ENCODE measurements at places on chromosomes 6 and 20.

DNA sequence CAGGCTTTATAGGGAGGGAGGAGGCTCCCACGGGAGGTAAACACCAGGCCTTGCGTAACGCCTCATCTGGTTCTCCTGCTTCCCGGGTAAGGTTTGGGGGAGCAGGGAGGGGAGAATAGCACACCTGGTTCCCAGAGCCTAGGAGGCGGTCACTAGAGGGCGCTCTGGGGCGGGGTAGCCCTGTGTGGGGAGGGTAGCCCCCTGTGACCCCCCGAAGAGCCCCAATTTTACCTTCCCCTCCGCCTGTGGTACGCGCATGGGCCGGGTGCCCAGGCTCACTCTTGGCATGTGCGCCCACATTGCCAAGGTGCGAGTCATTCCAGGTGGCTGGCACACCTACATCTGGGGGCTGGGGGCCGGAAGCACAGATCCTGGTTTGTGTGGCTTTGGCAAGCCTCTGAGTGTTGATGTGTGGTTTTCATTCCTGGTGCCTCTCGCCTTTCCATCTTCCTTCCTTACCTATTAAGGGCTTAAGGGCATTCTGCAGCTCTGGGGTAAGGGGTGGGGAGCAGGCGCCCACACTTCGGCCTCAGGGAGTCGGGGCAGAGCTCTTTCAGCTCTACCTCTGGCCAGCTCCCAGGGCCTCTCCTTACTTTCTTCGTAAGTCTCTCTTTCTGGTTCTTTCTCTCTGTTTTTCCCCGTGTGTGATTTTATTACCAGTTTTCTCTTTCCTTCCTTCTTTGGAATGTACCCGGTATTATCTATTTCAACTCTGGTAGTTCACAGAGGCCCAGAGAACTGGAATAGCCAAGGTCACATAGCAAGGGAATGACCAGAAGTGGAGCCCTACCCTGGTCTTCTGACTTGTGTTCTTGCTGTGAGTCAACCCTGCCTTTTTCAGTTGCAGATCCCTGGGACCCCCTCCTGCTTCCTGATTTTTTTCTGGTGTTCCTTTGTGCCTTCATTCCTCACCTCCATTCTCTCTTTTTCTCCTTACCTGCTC, 492 bp upstream of the RNF39 start:
- DNase-seq, result no peak

DNA sequence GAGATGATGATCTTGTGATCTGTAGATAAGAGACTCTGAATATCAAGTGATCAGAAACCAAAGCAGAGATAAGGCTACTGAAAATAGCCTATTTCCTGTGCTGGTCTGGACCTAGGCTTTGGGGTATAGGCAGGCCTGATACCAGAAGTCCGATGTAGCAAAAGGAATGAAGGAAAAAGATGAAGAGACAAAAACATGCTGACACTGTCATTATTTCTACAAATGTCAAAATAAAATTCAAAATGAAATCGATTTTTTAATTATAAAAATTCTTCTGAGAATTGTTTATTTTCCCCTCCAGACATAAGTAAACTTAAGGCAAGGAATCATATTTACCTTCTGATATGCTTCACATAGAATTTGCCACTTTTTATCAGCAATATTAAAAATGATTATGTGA, 252.8 kb downstream of the PRKN start:
- DNase-seq, result no peak

- DNase-seq, result no peak
Observed at GRCh38 chr6:3664625-3665041, 86.9 kb downstream of the PXDC1 start.

GRCh38 chr6:156720691-156721685, 56.2 kb upstream of the ARID1B start:
- DNase-seq, result peak; percentile 47

GRCh38 chr6:166307082-166308032, 835 bp downstream of the PRR18 start:
- peak; percentile 53 for DNase-seq

DNA sequence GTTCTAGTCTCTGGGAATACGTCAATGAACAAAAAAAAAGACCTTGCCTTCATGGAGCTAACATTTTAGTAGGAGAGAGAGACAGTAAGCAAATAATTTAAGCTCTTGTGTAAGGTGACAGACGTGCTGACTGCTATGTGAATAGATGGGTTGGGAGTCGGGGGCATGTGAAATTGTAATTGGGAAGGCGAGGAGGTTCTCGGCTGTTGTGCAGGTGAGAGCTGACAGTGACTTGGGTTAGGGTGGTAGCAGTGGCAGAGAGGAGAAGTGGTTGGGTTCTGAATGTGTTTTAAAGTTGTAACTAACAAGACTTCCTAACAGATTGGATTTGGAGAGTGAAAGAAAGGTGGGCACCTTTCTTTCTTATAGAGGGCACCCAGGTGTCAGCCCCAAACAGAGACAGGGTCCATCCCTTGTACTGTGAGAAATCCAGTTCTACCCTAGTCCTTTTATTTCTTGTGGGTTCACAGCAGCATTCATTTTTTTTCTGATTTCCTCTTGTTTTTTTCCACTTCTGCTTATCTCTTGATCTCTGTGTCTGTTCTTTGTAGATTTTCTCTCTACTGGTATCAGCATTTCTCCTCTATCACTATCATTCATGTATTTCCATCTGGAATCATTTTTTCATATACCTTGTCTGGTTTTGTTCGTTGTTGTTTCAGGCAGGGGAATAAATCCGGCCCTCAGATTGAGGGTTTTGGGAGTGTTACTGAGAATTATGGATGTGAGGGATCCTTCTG, 15.4 kb upstream of the MYLK2 start:
- no peak for DNase-seq

- DNase-seq, result no peak
Observed at GRCh38 chr6:79841577-79842375, 105.6 kb downstream of the ELOVL4 start.

- DNase-seq, result no peak
Observed at GRCh38 chr6:113651920-113652319, 205.2 kb upstream of the MARCKS start.

- DNase-seq, result no peak
Observed at GRCh38 chr6:54617730-54618129, 228.8 kb upstream of the FAM83B start.

GRCh38 chr6:90216072-90216977, 80.3 kb downstream of the BACH2 start:
- no peak for DNase-seq

DNA sequence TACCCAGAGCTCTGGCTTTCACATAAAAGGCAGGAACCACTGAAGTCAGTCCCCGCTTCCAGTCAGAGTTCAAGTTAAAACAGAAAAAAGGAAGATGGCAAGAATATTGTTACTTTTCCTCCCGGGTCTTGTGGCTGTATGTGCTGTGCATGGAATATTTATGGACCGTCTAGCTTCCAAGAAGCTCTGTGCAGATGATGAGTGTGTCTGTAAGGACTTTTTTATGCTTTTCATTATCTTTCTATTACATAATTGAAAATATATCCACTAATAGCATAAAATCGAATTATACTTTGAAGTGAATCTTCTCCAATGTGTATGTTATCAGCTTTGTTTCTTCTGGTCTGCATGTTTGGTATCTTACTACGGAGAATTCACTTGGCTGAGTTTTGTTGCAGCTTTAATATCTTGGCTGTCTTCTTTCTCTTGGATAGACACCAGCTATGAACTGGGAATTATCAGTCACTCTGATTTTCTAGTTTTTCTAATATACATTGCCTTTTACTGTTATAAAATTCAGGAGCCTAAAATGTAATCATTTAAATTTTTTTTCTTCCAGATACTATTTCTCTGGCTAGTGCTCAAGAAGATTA, at the start of gene OTOR:
Gene OTOR, plus strand, starts transcription at position 51 of the 593 bp plus-strand sequence. Its CDS starts 44 bp downstream, at position 95.
- DNase-seq, result no peak

- DNase-seq, result no peak
Observed at GRCh38 chr6:125094563-125094962, 59.0 kb upstream of the TPD52L1 start.

DNA sequence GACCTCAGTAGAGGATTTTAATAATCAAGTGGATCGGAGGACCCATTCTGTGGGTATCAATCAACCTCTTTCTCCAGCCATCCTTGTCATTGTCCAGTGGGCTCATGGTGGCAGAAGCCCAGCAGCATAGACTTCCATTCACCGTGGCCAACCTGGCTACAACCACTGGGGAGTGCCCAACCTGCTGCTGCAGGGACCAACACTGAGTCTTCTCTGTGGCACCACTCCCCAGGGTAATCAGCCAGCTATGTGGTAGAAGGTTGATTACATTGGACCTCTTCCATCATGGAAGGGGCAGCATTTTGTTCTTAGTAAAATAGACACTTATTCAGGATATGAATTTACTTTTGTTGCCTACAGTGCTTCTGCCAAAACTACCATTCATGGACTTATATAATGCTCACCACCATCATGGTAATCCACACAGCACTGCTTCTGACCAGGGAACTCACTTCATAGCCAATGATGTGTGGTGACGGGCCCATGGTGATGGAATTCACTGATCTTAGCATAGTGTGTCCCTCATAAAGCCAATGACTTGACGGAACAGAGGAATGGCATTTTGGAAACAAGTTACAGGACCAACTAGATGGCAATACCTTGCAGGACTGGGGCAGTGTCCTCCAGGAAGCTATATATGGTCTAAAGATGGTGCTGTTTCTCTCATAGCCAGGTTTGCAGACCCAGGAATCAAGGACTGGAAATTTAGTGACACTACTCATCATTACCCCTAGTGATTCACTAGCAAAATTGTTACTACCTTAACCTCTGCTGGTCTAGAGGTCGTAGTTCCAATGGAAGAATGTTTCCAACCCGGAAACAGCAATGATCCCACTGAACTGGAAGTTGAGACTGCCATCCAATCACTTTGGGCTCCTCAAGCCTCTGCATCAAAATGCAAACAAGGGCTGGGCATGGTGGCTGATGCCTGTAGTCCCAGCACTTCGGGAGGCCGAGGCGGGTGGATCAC, 7.6 kb downstream of the CD24 start:
- no peak for DNase-seq

DNA sequence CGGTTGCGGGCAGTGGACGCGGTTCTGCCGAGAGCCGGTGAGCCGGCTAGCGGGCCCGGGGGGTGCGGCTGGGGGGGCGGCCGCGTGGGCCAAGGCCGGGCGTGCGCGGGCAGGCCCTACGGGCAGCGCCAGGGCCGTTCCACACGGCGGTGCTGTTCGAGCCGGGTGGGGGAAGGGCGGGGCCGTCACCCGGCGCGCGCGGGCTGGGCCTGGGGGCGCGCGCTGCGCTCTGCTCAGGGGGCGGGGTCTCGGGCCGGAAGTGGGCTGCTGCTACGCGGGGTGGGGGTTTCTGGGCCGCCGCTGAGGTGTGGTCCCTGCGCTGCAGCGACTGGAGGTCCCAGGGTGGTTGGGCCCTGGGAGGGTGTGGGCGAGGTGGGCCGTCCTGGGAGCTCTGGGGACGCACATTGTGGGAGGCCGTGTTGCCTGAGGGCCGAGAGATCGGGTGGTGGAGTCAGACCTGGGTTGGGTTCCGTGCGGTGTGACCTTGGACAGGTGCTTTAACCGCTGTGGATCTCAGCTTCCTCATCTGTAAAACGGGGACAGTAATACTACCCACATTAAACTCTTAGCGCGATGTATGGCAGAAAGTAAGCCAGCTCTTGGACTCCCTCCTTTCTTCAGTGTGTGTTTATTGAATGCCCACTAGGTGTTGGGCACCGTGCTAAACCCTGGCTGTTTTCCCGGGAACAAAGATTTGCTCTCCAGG, 391 bp downstream of the MAPRE1 start:
- peak; percentile 74 for DNase-seq

DNA sequence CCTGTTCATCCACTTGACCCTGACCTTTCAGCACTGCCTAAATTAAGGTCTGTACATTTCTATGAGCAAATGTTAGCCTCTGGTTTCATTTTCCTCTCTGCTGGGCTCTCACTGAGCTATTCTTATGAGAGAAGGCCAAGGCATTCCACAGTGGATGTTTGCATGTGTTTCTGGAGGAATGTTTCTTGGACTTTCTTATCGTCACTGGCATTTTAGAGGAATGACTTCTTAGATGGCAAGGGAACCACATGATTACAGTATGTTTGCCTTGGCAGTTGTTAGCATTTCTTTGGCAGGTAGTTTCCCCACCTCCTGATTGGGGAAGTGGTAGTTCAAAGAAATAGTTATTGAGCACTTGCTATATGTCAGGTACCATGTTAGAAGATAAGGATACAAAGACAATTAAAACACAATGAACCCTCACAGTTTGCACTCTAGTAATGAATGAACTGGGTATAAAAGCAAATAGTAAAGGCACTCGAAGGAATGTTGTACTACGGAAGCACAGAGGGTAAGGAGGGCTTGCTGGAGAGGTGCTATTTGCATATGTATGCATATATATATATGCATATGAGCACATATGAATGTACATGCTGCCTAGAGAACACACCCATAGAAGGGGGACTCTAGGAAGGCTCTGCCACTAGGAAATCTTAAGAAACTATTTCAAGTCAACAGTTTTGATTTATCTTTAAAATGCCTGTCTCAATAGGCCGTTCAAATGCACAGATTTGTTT, 307.4 kb downstream of the EYA4 start:
- no peak for DNase-seq

DNA sequence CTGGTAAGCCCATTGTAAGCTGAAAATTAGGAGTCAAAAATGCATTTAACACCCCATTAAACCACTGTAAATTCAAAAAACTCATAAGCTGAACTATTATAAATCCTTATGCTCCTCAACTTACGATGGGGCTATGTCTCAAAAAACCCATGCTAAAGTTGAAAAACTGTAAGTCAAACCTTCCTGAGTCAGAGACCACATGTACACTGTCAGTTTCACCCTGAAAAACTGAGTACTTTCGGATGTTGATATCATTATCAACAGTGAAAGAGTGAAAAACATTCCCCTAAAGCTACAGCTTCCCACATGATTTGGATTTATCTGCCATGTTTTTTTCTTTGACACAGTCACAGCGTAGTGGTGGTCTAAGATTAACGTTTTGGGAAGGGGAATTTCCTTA, 14.2 kb downstream of the RAB23 start:
- no peak for DNase-seq

DNA sequence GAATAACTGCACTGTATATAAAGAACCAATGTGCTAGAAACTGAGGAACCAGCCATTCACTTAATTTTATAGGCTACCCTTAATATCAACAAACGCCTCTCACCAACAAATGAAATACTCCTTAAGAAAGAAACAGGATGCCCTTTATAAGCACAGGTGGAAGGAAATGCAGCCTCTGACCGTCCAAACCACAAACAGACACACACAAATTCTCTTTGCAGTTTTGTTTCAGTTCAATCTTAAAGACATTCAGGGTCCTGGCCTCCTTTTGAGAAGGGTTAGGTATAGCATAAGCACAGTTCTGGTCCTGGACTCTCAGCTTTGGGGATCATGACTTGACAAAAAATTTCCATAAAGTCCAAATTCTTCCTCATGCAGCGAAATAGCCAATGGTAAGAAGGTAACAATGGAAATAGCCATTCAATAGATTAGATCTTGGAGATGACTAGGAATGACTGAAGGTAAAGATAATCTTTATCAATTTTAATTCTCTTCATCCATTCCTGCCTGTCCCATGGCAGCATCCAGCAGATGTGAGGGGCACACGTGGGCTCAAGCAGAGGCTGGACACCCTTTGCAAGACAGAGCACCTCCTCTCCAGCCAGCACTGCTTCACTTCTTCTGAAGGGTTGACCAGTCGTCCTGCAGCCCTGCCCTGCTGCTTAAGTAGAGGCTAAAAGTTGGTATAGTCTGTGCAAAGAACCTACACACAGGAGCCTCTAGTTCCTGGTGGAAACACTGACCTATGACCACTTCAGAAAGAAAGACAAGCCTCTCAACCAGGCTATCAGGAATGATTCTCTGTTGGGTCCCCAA, 123.9 kb downstream of the CD83 start:
- no peak for DNase-seq
